ENCODE measurements at places on chromosomes 7 and 10.

DNA sequence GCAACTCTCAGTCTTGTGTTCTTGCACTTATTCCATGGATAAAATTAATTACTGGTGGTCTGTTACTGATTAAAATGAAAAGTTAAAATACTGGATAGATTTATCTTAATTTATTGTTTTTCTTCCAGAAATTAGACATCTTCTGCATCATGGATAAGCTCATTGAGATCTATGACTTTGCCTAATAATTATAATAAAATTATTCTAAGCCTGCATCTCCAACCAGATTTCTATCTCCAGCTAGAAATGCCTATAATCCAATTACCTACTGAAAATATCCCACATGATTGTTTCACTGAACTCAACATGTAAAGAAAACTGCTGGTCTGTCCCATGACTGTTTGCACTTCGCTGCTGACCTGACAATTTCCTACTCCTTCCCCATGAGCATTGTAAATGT is 88.3 kb upstream of the ACBD5 start:
- DNase-seq: no peak

DNA sequence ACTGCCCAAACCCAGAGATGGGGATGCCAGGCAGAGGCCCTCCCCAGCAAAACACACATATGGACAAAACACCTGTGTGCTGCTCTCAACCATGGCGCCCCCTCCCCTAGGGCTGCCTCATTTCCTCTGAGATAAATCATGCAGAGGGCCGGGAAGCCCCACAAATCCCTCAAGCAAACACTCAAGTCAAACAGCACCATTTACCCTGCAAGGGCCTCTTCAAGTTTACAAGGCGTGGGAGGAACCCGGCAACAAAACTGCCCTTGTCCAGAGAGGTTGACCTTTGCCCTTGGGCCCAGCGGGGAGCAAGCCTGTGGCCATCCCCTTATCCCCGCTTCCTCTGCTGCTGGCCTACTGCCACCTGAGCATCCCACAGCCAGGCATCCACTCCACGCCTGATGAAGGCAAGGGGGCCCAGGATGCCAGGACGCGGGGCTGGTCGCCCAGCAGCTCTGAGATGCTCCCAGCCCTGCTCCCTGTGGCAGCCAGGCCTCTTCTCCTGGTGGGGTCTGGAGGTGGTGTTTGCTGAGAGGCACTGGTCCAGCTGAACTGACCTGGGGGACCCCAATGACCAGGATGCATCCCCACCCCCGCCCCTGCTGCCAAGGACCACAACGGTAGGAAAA is 77.4 kb downstream of the DLG5 start:
- peak; percentile 49 for DNase-seq

- DNase-seq: no peak
Observed at GRCh38 chr10:77286531-77287508, 350.8 kb downstream of the KCNMA1 start.

DNA sequence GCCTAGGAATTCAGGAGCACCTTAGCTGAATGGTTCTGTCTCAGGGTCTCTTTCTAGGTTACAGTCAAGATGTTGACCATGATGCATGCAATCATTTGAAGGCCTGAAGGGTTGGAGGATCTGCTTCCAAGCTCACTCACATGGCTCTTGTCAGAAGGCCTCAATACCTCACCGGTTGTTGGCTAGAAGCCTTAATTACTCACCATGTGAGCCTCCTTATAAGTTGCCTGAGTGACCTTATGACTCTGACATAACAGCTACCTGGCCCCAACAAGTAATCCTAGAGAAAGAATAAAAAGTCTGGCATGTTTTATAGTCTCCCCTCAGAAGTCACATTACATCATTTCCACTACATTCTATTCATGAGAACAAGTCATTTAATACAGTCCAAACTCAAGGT is 3.4 kb upstream of the C1GALT1 start:
- DNase-seq: no peak

DNA sequence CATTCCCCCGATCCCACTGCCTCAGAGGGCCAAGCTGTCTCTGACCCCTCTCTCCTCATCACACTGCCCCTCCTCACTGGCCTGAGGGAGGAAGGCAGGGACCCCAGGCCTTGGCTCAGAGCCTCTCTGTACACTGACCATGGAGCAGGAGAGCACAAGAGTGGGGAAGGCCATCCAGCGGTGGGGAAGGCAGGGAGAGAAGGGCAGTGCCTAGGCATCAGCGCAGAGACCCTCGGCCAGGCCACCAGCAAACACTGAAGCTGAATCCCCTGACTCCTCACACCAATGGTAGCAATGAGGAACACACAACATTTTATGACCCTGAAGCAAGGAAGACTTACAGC is 14.8 kb downstream of the OGDHL start:
- no peak for DNase-seq

DNA sequence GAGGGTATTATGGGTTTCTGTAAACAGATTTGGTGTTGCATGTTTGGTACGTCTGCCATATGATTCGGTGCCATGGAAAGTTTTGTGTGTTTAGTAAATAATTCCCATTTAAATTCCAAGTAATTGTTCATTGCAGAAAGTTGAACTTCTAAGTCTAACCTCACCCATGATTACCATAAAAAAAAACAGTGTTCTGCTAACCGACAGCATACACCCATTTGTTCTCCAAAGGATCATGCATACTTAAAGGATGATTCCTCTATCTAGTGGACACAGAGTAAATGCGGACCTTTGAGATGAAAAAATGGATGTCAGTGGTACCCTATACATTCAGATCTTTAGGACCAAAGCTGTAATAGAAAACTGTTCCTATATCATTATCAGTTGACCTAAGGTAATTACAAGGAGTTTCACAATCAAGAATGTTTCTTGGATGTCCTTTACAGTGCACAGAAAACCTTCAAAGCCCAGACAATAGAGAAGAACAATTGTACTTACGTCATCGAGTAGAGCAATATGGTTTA is 209.9 kb downstream of the CRPPA start:
- DNase-seq: no peak

DNA sequence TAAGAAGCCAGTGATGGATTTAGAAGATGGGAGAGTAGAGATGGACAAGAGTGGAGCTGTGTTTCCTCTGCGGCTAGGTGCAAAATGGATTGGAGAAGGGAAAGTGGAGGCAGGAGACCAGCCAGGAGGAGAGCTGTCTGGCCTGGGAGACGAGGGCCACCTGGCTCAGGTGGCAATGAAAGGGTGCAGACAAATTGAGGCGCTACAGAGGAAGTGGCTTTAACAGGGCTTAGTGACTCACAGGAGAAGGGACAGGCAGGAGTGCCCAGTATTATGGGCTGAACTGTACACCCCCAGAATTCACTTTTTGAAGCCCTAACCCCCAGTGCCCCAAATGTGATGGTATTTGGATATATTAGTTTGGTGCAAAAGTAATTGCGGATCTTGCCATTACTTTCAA is 65.6 kb upstream of the DUSP5 start:
- DNase-seq: no peak

- DNase-seq: no peak
Observed at GRCh38 chr7:43111630-43112458, 603 bp upstream of the HECW1 start.

GRCh38 chr7:152006336-152006735 is 19.1 kb upstream of the GALNT11 start:
- DNase-seq: no peak

- DNase-seq: no peak
Observed at GRCh38 chr7:34365011-34365410, 293.0 kb upstream of the NPSR1 start.

DNA sequence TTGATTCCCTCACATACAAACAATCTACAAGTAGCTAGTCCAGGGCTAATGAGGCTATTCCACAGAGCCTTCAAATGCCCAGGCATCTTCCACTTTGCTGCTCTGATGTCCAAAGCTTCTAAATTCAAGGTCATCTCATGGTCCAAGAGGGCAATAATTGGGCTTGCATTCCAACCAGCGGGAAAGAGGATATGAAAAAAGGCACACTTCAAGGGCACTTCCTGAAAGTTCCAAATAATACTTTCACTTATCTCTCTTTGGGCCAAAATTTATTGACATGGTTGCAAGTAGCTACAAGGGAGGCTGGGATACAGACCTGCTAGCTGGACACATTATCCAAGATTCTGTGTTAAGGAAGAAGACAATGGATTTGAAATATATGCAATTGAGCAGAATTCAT is 25.2 kb upstream of the APBB1IP start:
- DNase-seq: no peak

DNA sequence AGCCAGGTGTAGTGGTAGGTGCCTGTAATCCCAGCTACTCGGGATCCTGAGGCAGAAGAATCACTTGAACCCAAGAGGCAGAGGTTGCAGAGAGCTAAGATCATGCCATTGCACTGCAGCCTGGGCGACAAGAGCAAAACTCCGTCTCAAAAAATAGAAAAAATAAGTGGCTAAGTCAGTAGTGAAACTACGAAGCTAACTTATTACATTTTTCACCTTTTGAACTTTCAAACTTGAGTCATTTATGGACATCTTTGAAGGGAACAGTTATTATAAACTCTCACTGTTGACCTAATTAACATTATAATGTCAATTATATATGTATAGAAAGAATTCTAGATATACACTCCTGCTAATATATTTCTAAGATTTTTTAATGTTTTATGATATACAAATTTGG is 541.5 kb upstream of the C7orf33 start:
- peak; percentile 8 for DNase-seq

GRCh38 chr10:88390041-88390440 is 193.1 kb downstream of the RNLS start:
- DNase-seq: no peak

- no peak for DNase-seq
Observed at GRCh38 chr7:68006619-68007018, 1010.0 kb downstream of the TYW1 start.

DNA sequence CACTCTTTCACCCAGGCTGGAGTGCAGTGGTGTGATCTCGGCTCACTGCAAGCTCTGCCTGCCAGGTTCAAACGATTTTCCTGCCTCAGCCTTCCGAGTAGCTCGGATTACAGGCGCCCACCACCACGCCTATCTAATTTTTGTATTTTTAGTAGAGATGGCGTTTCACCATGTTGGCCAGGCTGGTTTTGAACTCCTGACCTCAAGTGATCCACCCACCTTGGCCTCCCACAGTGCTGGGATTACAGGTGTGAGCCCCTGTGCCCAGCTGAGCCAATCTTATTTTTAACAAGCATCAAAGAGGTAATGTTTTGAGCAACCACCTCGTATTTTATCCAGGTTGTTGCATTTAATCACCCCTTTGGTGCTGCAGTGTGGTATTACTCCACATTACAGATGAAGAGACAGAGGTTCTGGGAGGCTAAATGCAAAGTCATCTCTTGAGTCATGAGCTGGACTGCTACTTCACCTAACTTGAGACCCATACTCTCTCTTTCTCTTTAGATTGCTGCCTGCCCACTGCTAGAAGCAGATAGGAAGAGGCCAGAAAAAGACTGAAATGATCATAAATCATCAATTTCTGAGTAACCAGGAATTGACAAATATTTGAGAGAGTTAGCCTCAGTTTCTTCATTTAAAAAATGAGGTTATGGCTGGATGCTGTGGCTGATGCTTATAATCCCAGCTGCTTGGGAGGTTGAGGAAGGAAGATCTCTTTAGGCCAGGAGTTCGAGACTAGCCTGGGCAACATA is 116.2 kb downstream of the CAMK1D start:
- peak; percentile 55 for DNase-seq

- DNase-seq: no peak
Observed at GRCh38 chr10:22285130-22285529, 31.1 kb upstream of the COMMD3 start.

- no peak for DNase-seq
Observed at GRCh38 chr10:75203724-75204123, 6.9 kb upstream of the VDAC2 start.

DNA sequence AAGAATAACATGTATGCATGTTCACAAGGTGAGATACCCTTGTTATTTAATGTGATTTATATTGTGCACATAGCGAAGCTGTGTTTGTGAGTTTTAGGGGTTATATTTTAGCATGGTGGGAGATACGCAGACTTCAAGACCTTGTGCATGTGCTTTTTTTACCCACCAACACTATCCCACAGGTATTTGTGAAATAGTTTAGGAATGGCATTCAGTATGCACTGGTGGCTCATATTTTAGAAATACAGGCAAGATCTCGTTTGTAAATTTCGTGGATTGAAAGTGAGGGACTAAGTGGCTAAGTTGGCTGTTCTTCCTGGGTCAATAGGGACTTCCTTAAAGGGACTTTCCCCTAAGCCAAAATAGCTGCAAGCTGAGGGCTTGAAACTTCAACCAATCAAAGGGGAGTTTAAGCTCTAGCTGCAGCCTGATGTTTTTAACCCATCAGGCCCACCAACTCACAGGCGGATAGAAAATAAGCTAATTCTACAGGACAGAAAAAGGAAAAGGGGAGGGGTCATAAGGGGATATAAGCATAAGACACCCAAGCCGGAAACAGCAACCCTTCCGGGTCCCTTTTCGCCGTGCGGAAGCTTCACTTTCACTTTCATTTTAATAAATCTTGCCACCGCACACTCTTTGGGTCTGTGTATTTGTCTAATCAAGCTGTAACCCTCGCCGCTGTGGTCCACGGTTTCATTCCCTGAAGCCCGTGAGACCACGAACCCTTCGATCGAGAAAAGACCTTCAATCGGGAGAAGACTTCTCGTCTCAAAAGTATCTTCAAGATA is 291.0 kb downstream of the GPR158 start:
- DNase-seq: no peak

GRCh38 chr10:73097305-73097670 is 622 bp upstream of the P4HA1 start:
- DNase-seq: no peak

DNA sequence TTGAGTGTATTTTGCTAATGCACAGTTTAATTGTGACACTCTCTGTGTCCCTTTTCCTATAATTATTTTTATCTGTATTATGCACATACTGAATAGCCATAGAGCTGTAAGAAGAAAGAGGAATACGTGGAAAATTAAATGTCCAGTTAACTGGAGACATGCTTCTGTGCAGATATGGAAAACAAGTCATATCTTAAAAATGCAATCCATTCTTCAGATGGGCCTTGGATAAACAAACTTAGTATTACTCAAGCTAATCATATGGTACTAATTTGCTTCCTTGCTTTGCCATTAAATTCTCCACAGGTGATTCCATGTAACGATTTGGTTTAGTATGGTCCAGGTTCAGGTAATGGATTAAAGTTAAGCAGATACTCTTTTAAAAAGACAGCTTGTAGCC is 201.2 kb upstream of the CELF2 start:
- DNase-seq: no peak

GRCh38 chr10:54284526-54285193 is 516.4 kb downstream of the PCDH15 start:
- DNase-seq: no peak

GRCh38 chr10:113992471-113993011 is 51.1 kb upstream of the ADRB1 start:
- no peak for DNase-seq

- DNase-seq: no peak
Observed at GRCh38 chr10:44369854-44370253, 15.0 kb downstream of the CXCL12 start.

GRCh38 chr10:28296023-28296422 is 6.8 kb downstream of the MPP7 start:
- no peak for DNase-seq

GRCh38 chr10:132627666-132628531 is 90.3 kb downstream of the INPP5A start:
- no peak for DNase-seq

Data from GM12865 (cell line).